ENCODE measurements at places on chromosomes 1 and 21. TPM values are rescaled to one million over a fixed set of nuclear protein-coding genes. Genes with fewer than 3 reads are reported as not detected.

Gene UBQLN4
- total RNA-seq = 10.4 TPM

Gene AQP10
- total RNA-seq = 0.05 TPM

- no peaks in the 10 kb centered on the region for H3K36me3 ChIP-seq
- H3K4me1 ChIP-seq = peaks cover 11% of the 10 kb centered on the region
- no peak for DNase-seq
- H3K27me3 ChIP-seq = peaks cover 11% of the 10 kb centered on the region
- no peak overlapping the region for H3K27ac ChIP-seq
Observed at GRCh38 chr1:204150702-204151551, 917 bp downstream of the ETNK2 start.

Gene CD1E
- 964 TPM for total RNA-seq

Gene LAPTM5
- 88.6 TPM for total RNA-seq

Gene OR2AK2
- 0.09 TPM for total RNA-seq

DNA sequence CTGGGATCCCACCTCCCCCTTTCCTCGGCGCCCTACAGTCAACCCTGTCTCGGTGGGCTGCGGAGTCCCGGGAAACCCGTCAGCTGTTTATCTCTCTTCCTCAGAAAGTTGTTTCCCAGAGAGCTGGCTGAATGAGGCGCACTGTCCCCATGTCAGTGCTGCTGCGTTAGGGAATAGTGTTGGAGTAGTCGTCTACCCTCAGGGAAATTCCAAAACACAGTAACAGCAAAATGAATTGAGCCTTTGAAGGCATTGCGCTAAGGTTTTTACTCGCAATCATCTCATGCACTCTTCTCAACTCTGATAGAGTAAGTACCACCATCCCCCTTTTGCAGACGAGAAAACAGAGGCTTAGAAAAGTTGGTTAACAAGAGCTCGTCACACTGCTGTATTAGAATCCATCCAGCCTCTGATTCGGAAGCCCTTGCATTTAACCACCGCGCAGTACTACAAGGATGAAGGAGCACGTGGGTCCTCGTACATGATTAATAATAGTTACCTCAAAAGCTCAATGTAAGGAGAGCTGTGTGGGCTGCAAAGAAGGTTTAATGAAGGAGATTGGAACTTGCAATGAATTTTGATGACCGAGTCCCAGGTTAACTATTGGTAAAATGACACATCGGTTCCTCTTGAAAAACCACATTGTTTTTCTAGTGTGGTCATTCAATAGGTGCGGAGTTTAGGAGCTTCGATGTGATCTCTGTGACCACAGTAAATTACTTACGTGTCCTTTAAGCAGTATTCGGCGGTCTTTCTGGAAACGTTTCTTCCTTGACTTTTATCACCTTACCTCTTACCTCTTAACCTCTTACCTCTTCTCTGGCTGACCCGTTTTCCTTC, 788 bp upstream of the EDEM3 start:
- peaks cover 5% of the 10 kb centered on the region for H3K4me1 ChIP-seq
- H3K36me3 ChIP-seq = no peaks in the 10 kb centered on the region
- H3K27ac ChIP-seq = no peak overlapping the region
- peak overlapping the region; percentile 79 for H3K4me3 ChIP-seq
- peaks cover 4% of the 10 kb centered on the region for H3K27me3 ChIP-seq

GRCh38 chr1:156750191-156750672, 1.2 kb downstream of the HDGF start:
- H3K27ac ChIP-seq = peak overlapping the region; percentile 90
- no peaks in the 10 kb centered on the region for H3K36me3 ChIP-seq
- H3K4me3 ChIP-seq = peak overlapping the region; percentile 95
- H3K4me1 ChIP-seq = peaks cover 66% of the 10 kb centered on the region
- no peaks in the 10 kb centered on the region for H3K27me3 ChIP-seq
- DNase-seq = no peak
